ENCODE measurements at places on chromosomes 6 and 20.

GRCh38 chr6:11815231-11815630 lies 36.6 kb upstream of the ADTRP start:
- no peak for DNase-seq

DNA sequence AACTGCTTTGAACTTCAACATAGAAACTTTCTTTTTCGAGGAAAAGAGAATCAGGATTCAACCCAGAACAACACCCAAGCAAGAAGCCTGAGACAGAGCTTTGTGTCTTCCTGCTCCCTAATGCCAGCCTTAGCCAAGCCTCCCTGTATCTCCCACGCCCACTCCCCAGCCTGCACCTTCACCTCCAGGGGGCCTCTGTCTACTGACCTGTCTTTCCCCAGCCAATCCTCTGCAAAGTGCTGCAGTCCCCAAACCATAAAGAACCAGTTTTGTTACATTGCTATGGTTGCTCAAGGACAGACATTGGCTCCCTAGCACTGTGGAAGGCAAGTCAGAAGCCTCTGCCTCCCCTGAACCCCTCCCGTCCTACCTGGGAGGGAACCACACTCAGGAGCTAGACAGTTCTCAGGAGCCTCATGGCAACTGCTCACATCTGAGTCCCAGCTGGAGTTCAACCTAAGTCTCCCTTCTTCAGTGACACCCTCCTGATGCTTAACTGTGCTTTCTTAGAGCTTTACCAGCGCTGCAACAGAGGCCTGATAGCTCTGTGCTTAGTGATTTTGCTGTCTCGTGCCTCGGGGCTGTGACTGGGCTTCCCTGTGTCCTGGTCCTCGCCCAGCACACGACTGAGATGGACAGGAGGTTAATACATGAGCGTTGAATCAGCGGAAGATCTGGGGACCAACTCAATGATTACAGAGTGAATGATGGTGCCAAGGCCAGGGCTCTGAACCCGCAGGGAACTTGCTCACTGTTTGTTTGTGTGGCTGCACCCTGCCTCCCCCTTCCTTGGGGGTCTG lies 101.5 kb upstream of the DUSP22 start:
- DNase-seq: no peak

DNA sequence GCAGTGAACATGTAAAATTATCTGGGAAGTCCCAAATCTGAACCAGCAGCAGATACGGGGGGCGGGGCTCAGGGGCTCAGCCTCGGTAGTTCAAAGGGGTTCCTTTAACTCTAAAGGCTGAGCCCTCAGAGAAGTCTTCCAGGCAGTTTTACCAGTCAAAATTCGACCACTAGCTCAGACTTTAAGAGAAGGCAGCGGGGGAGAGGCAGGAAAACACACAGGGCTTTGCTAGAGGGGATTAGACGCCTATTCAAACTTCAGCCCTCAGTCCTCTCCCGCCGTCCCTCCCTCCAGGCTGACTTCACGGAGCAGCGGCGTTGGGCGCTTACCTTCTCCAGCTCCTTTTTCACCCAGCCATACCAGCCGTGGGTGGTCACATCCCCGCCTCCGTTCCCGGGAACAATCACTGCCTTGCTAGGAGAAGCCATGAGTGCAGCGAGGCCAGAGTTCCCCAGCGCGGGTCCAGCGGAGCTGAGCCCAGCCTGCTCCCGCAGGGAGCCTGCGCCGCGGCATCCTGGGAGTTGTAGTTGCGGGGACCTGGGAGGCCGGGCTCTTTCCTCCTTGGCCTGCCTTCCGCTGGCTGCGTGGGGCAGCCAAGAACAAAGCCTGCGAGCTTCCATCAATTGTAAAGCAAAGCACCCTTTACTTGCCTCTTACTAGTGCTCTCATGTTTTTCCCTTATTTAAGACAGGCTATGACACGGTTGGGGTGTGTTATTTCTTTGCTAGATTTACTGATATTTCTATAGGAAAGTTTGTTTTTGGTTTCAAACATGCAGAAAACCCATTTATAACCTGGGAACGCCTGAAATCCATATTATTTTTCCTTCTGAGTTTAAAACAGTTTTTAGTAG lies at the start of gene RBBP9:
Gene RBBP9 (minus strand): TSS at position 486 of the 853 bp plus-strand sequence. CDS start 58 bp downstream, at position 428.
- DNase-seq: peak; percentile 94

DNA sequence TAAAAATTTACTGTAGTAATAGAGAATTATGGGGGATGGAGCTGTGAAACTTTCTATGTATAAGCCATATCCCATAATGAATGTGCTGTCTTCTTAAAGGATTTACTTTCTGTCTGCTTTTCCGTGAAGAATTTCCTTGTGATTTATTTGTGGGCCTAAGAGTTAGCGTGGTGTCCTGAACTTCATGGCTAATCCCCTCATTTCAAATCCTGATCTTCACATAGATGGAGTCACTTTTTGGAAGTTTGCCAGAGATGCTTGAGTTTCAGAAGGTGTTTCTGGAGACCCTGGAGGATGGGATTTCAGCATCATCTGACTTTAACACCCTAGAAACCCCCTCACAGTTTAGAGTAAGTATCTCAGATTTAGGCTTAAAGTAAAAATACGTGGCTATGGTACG lies 19.4 kb upstream of the CLDN20 start:
- DNase-seq: no peak

- DNase-seq: no peak
These were observed 251.6 kb downstream of the ADGB start for GRCh38 chr6:146850238-146850896.

- no peak for DNase-seq
These were observed 2.6 kb upstream of the SIRPB1 start for GRCh38 chr20:1622450-1622849.

GRCh38 chr20:21693322-21693721 lies 12.1 kb upstream of the PAX1 start:
- peak; percentile 92 for DNase-seq

DNA sequence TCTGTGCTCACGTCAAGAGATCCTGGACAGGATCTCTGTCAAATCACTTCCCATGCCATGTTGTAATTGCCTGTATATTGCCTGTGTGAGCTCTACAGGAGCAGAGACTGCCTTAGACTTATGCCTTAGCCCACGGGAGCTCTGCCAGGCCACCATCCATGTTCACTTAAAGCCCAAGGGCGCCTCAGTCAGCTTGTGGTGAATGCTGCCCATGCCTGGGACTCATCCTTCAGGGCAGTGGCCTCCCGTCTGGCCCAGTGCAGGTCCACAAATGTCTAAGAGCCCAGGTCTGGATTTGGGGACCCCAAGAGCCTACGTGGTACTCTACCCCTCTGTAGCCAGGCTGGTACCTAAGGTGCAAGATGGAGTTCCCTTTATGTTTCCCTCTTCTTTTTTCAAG lies 22.4 kb upstream of the BPIFA2 start:
- no peak for DNase-seq

- DNase-seq: no peak
These were observed 407.6 kb downstream of the COL12A1 start for GRCh38 chr6:74798302-74798701.
